AG04449 (cell line): ENCODE measurements at places on chromosomes 16 and 17.

GRCh38 chr16:48613061-48613957 is 3.3 kb upstream of the N4BP1 start:
- DNase-seq: peak; percentile 85

GRCh38 chr17:80944326-80944725 is 47.3 kb upstream of the CHMP6 start:
- no peak for DNase-seq

GRCh38 chr16:27195076-27195741 is 8.1 kb upstream of the KDM8 start:
- no peak for DNase-seq

- DNase-seq: no peak
These were observed 834 bp downstream of the FLYWCH1 start for GRCh38 chr16:2912330-2913199.

DNA sequence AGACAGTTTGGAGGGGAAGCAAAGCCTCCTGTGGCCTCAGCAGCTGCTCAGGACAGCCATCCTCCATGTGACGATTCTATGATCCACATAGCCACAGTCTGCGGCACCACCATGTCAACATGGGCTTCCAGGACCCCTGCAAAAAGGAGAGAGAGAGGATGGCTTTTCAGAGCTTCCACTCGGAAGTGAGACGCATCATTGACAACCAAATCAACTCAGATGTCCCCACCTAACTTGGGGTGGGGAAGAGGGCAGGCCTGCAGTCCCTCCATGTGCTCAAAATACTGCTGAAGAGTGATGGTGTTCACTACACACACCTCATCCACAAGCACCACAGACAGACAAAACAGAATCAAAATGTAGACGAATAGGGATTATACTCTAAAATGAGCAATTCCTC is 5.9 kb upstream of the METTL16 start:
- no peak for DNase-seq

DNA sequence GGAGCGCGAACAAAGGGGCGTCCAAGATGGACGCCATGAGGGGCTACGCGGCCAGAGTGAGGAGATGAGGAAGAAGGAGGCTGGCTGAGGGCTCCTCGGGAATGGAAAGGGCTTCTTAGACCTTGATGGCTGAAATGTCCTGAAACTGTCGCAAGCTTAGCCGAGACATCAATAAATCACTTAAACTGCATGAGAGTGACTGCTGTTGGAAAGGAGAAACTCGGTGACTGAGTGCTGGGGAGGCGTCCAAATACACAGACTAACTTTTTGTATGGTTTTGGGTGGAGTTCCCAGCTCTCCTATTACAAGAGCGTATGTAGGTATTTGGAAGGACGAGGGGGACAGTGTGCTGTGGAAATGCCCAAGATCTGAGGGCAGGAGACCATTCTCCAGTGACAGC is 1.4 kb upstream of the GEMIN4 start:
- DNase-seq: no peak

GRCh38 chr16:1416521-1416941 is 2.0 kb upstream of the UNKL start:
- DNase-seq: no peak

GRCh38 chr16:50667497-50668367 is 13.4 kb downstream of the SNX20 start:
- no peak for DNase-seq

- DNase-seq: peak; percentile 36
These were observed 8.1 kb upstream of the KIFC3 start for GRCh38 chr16:57810197-57811031.

GRCh38 chr16:24488045-24488444 is 51.3 kb upstream of the RBBP6 start:
- no peak for DNase-seq

DNA sequence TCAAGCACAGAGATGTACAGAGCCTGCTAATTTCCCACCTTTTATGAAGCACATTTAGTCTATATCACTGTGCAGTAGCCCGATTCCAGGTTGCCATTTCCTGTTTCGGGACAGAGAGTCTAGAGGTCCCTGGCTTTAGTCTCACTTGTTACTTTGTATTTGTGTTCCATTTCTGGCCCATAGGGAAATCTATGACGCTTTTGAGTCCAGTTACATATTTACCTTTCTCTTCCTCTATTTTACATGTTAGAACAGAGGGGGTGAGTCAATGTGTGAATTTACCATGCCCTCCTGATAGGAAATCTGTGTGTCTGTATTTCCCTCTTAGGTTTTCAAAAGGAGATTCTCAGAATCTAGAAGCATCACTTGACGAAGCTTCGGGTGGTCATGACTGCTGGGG is 227.1 kb upstream of the ZFHX3 start:
- no peak for DNase-seq

DNA sequence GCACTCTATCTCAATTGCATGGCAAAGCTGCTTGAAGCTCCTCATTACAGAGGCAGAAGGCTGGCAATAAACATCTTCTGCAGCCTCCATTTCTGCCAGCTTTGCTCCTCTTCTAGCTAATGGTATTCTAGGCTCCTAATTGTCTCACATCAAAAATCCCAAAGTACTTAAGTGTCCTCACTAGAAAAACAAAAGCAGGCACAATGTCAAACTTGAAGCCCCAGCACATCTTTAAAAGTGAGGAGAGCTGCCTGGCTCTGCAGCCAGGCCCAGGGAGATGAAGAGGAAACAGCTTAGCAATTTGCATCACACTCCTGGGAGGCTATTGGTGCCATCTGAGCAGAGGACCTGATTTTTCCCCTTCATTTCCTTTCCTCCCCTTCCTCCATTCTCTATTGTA is 197.1 kb downstream of the KCNJ2 start:
- no peak for DNase-seq

DNA sequence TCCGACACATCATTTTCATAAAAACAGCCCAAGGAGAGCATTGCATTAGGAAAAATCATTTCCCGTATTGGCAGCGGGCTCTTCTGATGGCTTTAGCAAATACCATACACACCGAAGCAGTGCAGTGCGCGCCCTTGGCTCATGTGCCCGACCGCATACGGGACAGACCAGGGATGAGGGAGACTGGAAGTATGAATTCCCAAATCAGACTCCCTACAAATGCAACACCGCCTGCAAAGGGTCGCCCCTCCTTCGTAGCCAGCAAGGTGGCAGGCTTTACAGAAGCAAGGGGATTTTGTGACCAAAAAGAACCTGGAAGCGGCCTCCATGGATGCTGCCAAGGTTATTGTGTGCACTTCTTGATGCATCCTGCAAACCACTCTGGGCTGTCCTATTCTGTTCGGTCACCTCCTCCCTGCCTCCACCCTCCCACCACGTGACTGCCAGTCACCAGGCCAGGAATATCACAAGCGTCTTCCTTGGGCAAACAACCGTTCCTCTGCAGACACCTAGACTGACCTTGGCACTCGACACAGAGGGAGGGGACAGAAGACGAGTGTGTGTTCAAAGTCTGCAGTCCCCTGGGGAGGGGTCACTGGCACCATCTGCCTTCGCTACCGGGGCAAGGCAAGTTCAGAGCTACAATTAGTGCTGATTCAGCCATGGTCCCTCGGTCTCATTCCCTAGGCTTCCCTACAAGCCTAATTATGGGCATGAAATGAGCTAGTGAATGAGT is 460.4 kb downstream of the SLC39A11 start:
- DNase-seq: no peak

DNA sequence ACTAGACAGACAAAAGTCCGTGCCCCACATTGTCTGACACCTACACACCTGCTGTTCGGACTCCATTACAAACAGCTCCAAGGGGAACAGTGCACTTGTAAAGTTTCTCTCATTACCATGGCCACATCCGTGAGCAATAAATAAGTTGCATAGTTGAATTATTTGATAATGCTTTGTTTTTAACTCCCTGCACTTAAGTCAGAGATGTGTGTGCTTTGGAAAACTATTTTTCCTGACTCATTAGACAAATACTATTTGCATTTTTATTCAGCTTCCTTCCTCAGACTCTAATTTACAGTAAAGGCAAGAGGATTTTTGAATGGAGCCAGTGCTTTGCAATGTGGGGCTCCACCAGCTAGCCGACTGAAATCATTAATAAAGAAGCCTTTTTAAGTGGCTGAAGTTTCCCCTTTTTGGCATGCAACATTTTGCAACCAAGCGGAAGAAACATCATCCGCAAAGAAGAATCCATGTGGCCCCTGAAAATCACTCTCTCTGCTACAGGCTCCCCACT is 6.5 kb upstream of the CCL2 start:
- DNase-seq: peak; percentile 87

DNA sequence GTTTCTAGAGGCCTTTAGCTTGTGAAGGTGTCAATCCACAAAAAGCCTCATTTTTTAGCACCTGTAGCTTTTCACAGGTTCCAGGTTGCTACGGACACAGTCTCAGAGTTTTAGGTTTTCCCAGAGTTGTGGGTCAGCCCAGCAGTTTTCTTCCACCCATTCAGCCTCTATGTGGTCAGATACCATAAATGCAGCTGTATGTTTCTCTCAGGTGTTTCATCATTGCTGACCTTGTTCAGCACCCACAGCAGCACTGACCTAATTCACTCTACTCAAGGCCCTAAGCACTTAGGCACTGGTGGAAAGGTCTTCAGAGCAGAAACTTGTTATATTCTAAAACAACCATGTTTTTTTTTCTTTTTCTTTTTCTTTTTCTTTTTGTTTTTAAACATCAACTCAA is 15.0 kb upstream of the SPACA3 start:
- no peak for DNase-seq

DNA sequence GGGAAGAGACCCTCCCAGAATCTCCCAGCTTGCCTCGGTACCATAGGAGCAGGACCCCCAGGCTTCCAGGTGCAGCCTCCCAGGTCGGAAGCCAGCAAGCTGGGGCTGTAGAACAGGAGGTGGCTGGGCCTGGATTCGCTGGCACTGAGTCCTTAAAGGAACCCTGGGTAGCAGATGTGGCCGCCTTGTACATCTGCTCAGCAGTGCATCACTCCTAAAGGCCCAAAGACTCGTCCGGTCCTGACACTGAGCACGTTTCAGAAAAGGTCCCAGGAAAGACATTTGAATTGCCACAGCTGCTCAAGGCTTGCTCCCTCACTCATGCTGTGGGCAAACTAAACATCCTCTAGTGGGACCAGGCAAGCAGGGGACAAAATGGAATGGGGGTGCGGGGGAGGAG is 172.8 kb downstream of the RAB11FIP4 start:
- no peak for DNase-seq
